ENCODE measurements at places on chromosomes 6 and 20.

DNA sequence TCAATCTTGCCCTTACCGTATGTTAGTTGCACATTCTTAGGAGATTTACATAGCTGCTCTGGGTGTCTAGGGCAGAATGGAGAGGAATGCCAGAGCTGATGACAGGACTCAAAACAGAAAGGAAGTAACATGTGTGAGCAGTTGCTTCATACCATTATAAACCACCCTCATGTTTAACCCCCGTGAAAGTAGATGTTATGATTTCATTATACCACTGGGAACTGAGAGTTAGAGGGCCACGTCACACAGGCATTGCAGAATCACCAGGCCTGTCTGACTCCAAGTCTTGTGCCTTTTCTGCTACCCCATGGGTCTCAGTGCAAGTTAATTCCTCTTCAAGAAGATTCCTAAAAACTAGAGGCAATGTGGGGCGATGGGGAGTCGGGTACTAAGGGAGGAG is 23.5 kb upstream of the SIM1 start:
- DNase-seq = no peak

- DNase-seq = no peak
Observed at GRCh38 chr6:5036269-5036668, 32.4 kb upstream of the RPP40 start.

DNA sequence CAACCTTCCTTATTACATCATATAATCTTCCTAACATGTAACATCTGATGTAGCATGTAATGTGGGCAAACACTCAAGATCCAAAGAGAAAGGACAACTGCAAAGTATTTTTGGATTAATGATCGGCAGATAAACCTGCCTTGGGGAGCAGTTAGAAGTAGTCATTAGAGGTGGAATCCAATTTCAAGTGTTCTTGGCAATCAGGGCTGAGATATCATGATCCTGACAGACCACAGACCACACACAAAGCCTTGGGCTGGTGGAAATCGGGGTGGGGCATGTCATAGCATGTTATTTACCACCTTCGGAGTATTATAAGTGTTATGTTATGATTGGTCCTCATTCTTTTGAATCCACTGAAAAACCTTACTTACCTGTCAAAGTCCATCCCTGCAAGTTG is 16.3 kb downstream of the NCOA5 start:
- no peak for DNase-seq

GRCh38 chr20:31829731-31830130 is 10.6 kb downstream of the MYLK2 start:
- no peak for DNase-seq

DNA sequence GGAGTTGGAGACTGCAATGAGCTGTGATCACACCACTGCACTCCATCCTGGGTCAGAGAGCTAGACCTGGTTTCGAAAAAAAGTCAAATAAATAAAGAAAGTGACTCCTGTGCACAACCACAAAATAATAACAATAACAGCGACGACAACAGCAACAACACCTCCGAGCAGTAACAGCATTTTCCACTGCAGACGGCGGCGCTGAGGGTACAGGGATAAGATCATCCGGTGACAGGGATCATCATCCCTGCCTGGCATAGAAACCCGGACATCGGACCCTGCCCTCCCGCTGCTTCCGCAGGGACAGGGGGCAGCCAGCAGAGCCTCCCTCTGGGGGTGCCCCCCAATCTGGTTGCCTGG is 11.5 kb downstream of the SRXN1 start:
- DNase-seq = no peak

- no peak for DNase-seq
Observed at GRCh38 chr20:62638055-62638570, 4.2 kb upstream of the SLCO4A1 start.

- DNase-seq = no peak
Observed at GRCh38 chr6:85404564-85405174, 45.2 kb upstream of the NT5E start.

DNA sequence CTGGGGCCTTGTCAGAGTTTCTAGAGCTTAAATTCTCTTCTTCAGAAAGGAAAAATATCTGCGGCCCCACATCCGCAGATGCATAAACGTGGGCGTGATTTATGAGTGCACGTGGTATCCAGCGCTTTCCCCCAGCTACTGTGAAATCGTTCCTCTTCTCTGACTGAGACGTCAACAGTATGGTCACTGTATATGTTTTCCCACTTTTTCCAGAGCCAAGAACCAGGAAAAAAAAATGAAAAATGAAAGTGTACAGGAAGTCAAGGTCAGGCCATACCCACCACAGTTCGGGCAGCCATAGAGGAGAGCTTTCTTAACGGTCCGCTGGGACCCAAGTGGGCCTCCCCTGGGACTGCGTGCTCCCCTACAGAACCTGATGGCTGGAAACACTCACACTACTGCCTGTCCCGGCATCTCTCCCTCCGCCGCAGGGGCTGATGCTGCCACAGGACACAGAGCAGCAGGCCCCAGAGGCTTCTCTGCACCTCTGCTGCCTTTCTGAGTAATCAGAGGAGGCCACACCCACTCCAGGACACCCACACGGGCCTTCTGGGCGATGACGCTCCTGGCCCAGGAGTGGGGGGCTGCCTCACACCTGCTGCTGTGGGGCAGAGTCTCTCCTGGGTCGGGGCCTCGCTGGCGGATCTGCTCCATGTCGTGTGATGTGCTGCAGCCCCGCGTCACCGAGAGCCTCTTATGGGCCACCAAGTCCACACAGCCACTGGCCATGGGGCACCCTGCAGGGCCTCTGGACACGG is 16.4 kb upstream of the STX16 start:
- DNase-seq = no peak

DNA sequence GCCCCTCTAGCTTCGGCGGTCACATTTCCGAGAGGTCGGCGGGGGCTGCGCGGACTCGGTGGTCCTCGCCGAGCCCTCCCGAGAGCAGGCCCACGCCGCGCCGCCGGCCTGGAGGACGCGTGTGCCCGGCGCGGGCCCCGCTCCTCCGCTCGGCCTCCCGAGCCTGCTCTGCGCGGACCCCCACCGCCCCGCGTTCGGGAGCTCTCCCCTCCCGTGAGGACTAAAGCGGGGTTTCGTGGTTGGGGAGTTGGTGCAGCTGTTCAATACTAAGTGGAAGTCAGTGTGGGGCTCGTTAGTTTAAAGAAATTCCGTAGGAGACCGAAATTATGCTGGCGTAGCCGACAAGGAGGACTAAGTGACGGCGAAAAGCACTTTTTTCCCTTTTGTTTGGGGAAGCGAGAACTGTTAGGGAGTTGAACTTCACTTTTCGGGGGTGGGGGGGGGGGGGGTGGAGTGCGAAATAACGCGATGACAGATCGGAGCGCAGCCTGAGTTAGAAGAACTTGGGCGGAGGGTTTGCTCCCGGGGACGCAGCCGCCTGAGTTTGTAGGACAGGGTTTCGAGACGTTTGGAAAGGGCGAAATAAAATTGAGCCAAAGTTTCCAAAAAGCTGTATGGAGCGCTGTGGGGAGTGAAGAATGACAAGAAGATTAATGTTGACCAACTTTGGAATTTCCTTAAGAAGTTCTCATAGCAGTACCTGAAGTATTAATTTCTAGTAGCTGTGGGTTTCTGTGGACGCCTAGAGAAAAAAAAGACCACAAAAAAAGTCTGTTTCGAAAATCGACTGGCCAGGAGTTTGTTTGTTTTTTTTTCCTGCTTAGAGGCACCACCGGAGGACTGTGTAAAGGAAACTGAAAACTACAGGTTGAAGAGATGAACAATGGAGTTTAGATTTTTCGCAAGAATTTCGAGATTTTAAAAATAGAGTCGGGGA is 1.4 kb downstream of the QKI start:
- no peak for DNase-seq

- DNase-seq = no peak
Observed at GRCh38 chr20:46642265-46642968, 8.8 kb downstream of the SLC13A3 start.

DNA sequence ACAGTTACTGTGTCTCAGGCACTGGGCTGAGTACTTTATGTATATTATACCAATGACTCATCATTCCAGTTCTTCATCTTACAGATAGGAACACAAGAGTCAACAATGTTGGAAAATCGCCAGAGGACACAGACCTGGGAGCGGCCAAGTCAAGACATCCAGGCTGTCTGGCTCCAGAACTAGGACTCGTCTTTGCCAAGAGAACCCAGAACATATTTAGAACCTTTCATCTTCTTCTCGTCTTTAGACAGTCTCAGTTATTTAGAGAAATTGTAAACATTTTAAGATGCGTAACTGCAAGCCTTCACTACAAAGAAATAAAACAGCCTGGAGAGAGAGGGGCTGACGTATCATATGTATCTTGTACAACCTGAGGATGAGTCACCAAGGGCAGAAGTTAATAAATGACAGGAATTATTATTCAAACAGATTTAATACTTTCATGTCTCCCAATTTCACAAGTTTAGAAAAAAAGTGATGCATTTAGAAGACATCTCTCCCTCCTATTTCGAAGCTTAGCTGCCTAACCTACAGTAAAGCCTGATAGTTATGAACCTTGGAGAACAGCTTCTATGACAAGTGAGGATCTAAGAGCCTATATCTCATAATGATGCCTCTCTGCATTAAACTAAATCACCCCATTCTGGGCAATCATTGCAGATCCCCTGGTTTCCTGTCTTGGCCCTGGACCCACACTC is 43.4 kb downstream of the SLC22A3 start:
- no peak for DNase-seq

- no peak for DNase-seq
Observed at GRCh38 chr6:88442737-88443136, 276.6 kb upstream of the CNR1 start.

- DNase-seq = no peak
Observed at GRCh38 chr6:10633216-10633615, 61.2 kb downstream of the C6orf52 start.

Data from stimulated activated CD4-positive, alpha-beta T cell treated with anti-CD3 and anti-CD28 coated beads, TNF-alpha, amount 100 ng/mL, for 24 hours (primary cell).